HepG2 (cell line): ENCODE measurements at places on chromosomes 5 and 9. TPM values are rescaled to one million over a fixed set of nuclear protein-coding genes. Genes with fewer than 3 reads are reported as not detected.

HEMGN gene
- total RNA-seq, result not detected in 2 replicates

OSMR gene
- 14.2 and 21.3 TPM in 2 replicates for total RNA-seq

MYORG gene
- 14.3 and 22.4 TPM in 2 replicates for total RNA-seq

HSPB3 gene
- not detected in 2 replicates for total RNA-seq

TMEM38B gene
- total RNA-seq, result 26.0 and 32.4 TPM in 2 replicates

SLC22A4 gene
- total RNA-seq, result 0.62 and 0.83 TPM in 2 replicates

ECM2 gene
- not detected in 2 replicates for total RNA-seq

- DNase-seq, result no peak
- H3K27ac ChIP-seq, result no peak overlapping the region
- H3K36me3 ChIP-seq, result no peaks in the 10 kb centered on the region
- peaks cover 17% of the 10 kb centered on the region; the same call in 1 of the 2 replicates for H3K4me1 ChIP-seq
- no peak overlapping the region for H3K4me3 ChIP-seq
- H3K27me3 ChIP-seq, result peaks cover 11% of the 10 kb centered on the region; the same call in 2 of the 3 replicates
These were observed 166.1 kb downstream of the SLC28A3 start for GRCh38 chr9:84174486-84174885.

GRCh38 chr9:81303658-81304057, 385.7 kb downstream of the TLE1 start:
- H3K27ac ChIP-seq, result no peak overlapping the region
- peaks cover 14% of the 10 kb centered on the region for H3K4me1 ChIP-seq
- H3K4me3 ChIP-seq, result no peak overlapping the region
- no peaks in the 10 kb centered on the region for H3K27me3 ChIP-seq
- H3K36me3 ChIP-seq, result no peaks in the 10 kb centered on the region

DNA sequence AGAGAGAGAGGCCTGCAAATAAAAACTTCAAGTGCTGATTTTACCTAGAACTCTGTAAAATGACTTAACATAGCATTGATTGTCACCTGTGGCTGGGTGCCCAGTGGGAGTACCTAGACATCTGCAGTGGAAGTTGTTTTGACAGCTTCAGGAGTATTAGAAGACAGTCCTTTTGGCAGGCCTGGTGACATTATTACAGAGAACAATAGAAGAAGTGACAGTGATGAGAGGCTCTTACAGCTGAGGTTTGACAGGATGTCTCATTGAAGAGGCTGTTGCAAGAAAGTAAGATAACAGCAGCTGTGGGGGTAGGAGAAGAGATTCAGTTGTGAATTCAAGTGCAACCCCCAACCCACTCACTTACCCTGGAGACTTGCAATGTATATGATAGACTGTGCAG, 27.9 kb upstream of the MUSK start:
- H3K4me1 ChIP-seq, result no peaks in the 10 kb centered on the region
- DNase-seq, result no peak
- no peaks in the 10 kb centered on the region for H3K27me3 ChIP-seq
- H3K36me3 ChIP-seq, result no peaks in the 10 kb centered on the region
- no peak overlapping the region for H3K4me3 ChIP-seq
- no peak overlapping the region for H3K27ac ChIP-seq

- DNase-seq, result no peak
- no peak overlapping the region for H3K27ac ChIP-seq
- no peaks in the 10 kb centered on the region for H3K36me3 ChIP-seq
- H3K4me1 ChIP-seq, result no peaks in the 10 kb centered on the region
- H3K4me3 ChIP-seq, result no peak overlapping the region
- H3K27me3 ChIP-seq, result no peaks in the 10 kb centered on the region
These were observed 234.6 kb downstream of the FSTL4 start for GRCh38 chr5:133377736-133378135.

DNA sequence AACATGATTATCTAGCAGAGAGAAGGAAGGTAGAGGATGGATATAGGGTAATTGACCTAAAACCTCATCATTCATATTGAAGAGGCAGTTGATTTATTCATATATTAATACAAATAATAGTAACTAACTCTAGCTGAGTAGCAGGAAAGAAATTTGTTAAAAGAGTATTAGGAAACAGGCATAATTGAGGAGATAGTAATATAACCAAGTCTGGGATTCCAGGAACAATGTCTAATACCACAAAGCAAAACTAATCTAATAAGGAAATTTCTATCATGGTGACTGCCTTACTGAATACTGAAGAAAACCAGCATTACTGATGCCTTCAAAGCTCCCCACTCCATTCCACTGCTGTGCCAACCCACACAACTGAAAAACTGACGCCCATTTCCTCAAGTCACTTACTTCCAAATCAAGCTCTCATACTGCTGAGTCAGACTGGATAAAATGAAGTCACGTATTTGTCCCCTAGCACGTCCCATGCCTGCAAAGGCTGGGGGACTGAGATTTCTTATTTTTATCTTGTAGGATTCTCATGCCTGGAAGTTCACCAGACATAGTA, 153.9 kb downstream of the SMC2 start:
- H3K27ac ChIP-seq, result no peak overlapping the region
- no peak for DNase-seq
- H3K4me1 ChIP-seq, result no peaks in the 10 kb centered on the region
- H3K27me3 ChIP-seq, result no peaks in the 10 kb centered on the region
- H3K36me3 ChIP-seq, result no peaks in the 10 kb centered on the region

DNA sequence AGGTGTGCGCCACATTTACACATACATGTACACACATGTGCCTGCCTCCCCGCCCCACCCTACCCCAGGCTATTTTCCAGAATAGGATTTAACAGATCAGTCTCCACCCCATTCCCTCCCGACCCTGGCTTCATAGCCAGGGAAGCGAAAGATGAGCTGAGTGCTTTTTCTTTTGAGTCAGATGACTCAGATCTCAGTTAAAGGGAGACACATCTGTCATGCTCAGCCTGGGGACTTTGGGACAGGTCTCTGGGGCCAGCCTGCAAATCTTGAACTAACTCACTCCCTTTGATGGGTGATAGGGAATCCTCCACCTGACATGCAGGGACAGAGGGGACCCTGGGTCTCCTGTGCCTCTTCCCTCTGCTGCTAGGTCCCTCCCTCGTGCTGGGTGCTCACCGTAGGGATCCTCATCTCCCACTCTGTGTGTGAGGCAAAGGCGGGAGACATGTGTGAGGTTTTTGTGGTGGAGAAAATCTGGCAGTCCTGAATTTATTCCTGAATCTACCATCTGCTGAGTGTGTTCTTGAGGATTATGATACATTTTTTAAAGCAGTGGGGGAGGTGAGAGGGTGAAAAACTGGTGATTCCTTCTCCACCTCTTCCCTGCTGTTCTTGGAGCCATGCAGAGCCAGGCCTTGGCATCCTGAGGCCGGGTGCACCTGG, 37.7 kb downstream of the NEUROG1 start:
- no peak for DNase-seq
- H3K36me3 ChIP-seq, result no peaks in the 10 kb centered on the region
- H3K27ac ChIP-seq, result no peak overlapping the region
- 0 out of 2 replicates have a peak, but pooled peaks cover 1% of the 10 kb centered on the region for H3K4me1 ChIP-seq

DNA sequence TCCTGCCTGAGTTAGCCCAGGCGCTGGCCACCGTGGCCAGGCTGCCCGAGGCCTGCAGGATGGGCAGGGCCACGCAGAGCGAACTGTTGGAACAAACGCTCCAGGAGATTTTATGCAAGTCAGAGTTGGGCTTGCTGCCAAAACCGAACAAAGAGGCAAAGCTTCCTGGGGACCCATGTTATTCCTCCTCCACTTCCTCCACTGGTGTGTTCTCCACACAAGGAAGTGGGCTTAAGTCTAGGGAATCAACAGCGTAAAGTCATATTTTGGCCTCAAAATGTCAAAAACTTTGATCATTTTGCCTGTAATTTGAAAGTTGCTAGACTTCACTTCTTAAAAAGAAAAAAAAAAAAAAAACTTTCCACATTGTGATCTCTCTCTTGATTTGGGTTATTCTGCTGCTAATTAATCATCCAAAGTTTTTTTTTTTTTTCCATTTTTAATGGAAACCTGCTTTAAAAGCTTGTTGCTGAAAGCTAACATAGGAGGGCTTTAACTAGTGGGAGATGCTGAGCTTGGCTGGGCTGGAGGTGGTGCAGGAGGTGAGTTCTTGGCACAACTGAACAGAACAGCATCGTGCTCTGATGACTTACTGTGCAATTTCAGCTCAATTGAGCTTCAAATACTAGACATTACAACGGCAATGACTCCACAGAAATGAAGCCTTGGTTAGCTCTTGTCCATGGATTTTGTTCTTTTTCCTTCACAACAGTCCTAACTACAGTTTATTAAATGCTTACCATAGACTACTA, 73.0 kb downstream of the PTPDC1 start:
- peaks cover 58% of the 10 kb centered on the region for H3K4me1 ChIP-seq
- no peaks in the 10 kb centered on the region for H3K36me3 ChIP-seq
- peak; percentile 80 for DNase-seq
- H3K27ac ChIP-seq, result peak overlapping the region; percentile 43
- no peak overlapping the region for H3K4me3 ChIP-seq
- H3K27me3 ChIP-seq, result no peaks in the 10 kb centered on the region

- no peak overlapping the region for H3K27ac ChIP-seq
- H3K27me3 ChIP-seq, result peaks cover 2% of the 10 kb centered on the region
- H3K36me3 ChIP-seq, result no peaks in the 10 kb centered on the region
These were observed 54.0 kb upstream of the FCN1 start for GRCh38 chr9:134971696-134972095.

- peaks cover 39% of the 10 kb centered on the region for H3K4me1 ChIP-seq
- peaks cover 10% of the 10 kb centered on the region; the same call in 1 of the 3 replicates for H3K36me3 ChIP-seq
- H3K27ac ChIP-seq, result peak overlapping the region; percentile 88
- H3K27me3 ChIP-seq, result no peaks in the 10 kb centered on the region
These were observed 890 bp downstream of the PIK3R1 start for GRCh38 chr5:68216245-68217046.
